ENCODE measurements at places on chromosomes 3 and 15.

DNA sequence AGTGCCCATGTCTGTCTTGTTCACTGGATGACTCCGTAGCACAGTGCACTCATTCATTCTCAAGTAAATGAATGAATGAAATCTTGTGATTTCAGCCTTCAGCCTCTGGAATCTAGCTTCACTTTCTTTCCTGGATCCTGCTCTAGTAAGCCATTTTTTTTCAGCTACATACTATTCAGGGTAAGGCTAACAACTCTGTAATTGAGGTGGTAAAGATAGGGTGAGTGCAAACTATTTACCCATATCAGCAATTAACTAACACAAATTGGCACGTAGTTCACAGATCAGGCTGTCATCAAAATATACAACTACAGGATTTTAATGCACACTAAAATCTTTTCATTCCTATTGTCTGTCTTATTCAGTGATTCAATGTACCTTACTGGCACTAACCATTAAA is 195.1 kb upstream of the SLC2A2 start:
- DNase-seq = no peak

DNA sequence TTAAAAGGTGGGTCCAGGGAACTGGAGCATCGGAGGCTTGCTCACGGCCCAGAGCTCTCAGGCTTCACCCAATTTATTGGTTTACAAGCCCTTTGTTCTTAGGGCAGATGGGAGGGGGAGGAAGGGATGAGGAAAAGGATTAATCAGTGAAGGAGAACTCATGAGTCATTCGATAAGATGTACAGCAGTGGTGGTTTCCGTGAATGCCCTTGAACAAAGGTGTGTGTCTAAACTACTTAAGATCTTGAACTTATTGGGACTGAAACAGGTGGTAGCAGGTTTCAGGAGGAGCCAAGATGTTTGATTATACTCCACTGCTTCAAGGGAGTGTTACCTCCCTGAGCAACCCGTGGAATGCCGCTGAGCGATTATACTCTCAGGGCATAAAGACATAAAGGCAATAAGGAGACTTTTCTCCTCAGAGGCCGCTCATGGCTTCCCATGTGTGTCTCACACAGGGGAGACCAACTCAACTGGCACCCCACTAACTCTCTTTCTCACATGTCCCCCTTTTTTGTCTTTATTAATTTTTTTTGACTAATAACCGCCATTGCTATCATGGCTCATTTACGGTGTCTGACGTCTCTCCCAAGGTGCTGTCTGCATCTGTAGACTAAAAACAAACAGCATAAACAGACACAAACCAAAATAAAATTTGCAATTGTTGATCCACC is 17.3 kb upstream of the SLC28A2 start:
- no peak for DNase-seq

GRCh38 chr15:46366360-46367007 is 731.7 kb downstream of the SQOR start:
- DNase-seq = no peak

DNA sequence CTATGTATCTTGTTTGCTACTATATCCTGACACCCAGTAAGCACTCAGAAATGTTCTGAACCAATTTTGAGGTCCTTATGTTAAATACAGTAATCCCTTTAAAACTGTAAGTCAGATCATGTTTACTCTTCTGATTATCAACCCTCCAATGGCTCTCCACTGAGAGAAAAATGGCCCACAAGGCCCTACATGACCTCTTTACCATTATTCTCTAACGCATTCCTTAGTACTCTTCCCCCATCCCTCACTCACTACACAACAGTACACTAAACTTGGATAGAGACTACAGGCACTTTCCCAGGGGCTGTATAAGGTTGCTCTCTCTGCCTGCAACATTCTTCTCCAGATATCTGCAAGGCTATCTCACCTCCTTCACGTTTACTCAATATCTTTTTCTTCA is 1.9 kb downstream of the TOPBP1 start:
- DNase-seq = no peak

- no peak for DNase-seq
These were observed 71.3 kb upstream of the CTXND1 start for GRCh38 chr15:80323285-80323684.

GRCh38 chr3:128548021-128548420 is 55.0 kb upstream of the GATA2 start:
- DNase-seq = no peak

DNA sequence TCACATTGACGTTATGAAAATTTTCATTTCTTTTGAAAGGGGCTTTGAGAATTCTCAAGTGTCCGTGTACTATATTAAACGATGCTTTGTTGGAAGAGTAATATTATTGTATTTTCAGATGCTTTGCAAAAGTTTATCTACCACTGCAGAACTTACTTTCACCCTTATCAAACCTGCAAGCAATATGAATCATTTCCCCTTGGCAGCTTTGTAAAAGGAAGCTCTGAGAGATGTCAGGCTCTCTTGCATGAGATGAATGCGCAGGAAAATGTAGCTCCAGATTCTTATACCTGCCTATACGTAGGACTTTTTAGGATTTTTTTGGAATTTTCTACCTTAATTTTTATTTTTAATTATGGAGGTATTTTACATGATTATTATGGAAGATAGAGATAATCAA is 34.5 kb downstream of the GPD1L start:
- no peak for DNase-seq

- no peak for DNase-seq
These were observed 35.4 kb downstream of the RNU5B-1 start for GRCh38 chr15:65339920-65340319.

GRCh38 chr3:155159301-155159700 is 79.2 kb downstream of the MME start:
- DNase-seq = no peak

- no peak for DNase-seq
These were observed 244.4 kb upstream of the KBTBD8 start for GRCh38 chr3:66753670-66754069.

- no peak for DNase-seq
These were observed 267.1 kb downstream of the RPLP1 start for GRCh38 chr15:69719527-69720240.

GRCh38 chr15:66172324-66172980 is 81.1 kb downstream of the MEGF11 start:
- no peak for DNase-seq

- no peak for DNase-seq
These were observed 15.7 kb upstream of the MEF2A start for GRCh38 chr15:99550077-99550476.

- no peak for DNase-seq
These were observed 1130.0 kb downstream of the NAALADL2 start for GRCh38 chr3:175989161-175989560.

GRCh38 chr3:103609472-103609871 is 1174.7 kb downstream of the ZPLD1 start:
- no peak for DNase-seq

- no peak for DNase-seq
These were observed 881.7 kb downstream of the MCTP2 start for GRCh38 chr15:95113041-95113440.

Data from anterior cingulate cortex (tissue), 58 donors.